Left lung (tissue), 14 donors: ENCODE measurements at places on chromosomes 11 and 22. TPM values are rescaled to one million over a fixed set of nuclear protein-coding genes. Genes with fewer than 3 reads are reported as not detected.

Gene NELL1
- polyA plus RNA-seq, result 0.48 TPM

DNA sequence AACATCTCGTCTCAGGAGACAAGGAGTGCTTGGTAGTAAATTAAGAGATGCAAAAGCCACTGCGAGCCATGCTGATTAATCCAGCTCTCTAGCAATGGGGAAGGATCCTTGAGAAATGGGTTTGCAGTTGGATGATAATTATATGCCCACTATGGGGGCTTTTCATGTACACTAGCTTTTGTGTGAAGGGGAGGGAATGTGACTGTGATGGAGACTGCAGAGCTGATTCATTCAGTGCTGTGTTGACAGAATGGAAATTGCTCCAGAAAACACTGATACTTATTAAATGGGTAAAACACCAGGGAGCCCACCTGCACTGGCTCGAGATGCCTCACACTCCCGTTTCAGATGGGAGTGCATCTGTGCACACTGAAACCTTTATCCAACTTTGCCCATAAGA, 37.0 kb upstream of the KIRREL3 start:
- DNase-seq, result no peak

DNA sequence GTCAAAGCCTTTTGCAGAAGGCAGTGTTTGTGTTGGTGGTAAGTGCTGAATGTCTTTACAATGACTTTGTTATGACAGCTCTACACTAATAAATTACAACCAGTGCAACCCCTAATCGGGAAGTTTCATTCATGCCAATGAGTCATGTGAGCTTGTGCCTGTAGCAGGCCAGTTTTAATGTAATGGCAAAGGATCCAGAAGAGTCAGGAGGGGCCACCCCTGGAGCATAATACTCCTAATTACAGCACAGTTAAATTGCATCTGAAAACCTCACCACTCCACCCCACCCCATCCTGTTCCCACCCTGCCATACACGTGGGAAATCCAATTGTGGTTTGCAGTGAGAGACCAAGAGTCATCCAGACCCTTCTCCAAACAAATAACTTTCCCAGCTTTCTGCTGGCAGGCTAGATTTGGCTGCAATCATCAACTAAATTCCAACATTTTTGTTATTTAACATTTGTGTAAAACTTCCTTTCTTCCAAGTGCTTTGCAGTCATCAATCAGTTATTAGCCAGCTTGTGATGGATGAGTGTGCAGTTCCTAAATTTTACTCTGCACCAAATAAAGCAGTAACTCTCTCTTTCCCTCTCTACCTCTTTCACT, 277.3 kb upstream of the FAT3 start:
- DNase-seq, result no peak

DNA sequence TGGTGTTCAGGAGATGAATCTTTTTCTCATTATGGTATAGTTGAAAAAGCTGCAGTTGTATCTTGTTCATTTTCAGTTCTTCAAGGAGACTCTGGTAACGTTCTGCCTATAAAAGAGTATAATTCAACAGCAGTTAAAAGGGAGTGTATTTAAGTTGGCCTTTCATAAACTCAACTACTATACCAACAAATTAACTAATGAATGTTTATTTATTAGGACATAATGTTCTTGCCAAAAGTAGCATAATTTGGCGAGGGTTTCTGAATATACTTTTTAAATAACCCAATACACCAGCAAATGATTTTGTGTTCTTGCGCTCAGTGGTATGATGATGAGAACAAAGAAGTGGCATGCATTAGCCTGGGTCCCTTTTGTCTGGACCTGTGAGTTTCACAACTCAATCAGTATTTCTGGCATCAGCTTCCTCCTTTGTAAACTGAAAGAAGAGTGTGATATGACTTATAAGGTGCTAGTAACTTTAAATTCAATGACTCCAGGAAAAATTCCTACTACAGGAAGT, 10.9 kb downstream of the SMC1B start:
- DNase-seq, result no peak

- DNase-seq, result no peak
Measured at GRCh38 chr11:30424844-30425243, 101.9 kb downstream of the ARL14EP start.
